HT-29 (cell line): ENCODE measurements at places on chromosomes 16 and 17.

DNA sequence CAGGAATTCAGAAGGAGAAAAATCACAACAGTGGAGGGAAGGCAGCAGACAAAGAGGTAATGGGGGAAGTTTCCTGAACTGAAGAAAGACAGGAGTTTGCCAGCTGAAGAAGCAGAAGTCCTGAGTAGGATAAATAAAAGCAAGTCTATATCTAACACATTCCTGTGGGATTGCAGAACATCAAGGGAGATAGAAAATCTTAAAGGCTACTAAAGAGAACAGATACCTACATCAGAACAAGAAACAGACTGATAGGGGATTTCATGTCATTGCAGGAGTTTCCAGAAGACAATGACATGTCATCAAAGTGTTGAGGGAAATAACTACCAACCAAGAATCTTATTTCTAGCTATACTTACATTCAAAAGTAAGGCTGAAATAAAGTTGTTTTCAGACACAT, 21.3 kb upstream of the CRYBA1 start:
- no peak for DNase-seq

DNA sequence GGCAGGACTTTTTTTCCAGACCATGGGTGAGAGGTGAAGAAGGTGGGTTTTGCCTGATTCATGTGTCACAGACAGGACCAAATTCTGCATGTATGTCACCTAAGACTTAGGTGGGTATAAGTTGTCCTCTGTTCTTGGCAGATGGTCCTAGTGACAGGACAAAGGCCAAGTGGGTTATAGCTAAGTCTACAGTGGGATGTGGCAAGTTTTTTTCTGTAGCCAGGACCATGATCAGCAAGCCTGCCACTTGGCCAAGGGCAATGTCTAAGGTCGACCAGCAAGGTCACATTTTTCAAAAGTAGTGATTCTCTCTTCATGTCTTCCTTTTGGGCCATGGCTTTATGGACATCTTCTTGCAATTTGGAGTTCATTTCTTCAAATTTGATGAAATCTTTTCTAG, 20.2 kb downstream of the ZNF267 start:
- no peak for DNase-seq

DNA sequence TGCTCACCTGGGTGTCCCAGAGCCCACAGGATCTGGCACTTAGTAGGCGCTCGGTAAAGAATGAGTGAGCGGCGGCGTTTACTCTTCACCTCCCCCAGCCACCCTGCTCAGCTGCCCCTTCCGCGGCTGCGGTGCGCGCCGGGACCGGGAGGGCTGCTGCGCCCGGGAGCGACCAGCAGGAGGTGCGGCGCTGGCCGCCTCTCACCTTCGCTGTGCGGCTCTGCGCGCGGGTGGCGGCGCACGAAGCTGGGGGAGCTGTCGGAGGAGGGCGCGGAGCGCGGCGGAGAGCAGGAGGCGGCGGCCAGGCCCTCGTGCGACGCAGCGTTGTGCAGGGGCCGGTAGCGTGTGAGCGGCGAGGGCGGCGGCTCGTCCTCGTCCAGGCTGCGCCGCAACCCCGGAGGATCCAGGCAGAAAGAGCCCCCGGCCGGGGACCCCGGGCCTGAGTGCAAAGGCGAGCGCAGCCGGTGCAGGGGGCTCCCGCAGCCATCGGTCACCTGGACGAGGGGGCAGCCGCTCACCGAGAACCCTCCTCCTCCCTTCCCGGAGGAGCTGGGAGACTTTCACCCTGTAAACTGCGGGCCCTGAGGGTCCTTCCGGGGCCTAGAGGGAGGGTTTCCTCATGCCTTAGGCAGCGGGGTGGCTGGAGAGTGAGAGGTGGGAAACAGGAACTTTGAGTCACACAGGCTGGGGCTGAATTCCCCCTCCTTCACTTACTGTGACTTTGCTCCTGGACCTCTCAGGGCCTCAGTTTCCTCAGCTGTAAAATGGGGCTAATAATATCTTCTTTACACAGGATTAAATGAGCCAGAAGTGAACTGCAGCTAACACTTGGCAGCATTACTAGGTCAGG, 12.5 kb downstream of the SAMD14 start:
- peak; percentile 65 for DNase-seq

DNA sequence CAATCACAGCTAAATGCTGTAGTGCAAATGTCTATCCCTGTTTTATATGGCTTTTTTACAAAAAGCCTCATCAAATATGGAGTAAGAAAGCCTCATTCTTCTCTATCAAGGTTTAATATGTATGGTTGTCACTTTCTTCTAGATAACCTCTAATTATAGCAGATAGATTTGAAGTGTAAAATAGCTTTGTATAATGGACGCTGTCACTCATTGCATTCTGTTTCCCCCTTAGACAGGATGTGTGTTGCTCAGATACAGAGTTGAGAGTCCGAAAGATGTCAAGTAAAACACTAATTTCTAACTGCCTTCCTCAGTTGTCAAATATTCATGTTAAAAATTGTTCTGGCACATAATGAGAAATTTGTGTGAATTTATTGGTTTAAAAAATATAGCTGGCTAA, 88.0 kb downstream of the NLK start:
- DNase-seq = no peak

- DNase-seq = no peak
Measured at GRCh38 chr16:57137043-57137442, 44.7 kb downstream of the CPNE2 start.

DNA sequence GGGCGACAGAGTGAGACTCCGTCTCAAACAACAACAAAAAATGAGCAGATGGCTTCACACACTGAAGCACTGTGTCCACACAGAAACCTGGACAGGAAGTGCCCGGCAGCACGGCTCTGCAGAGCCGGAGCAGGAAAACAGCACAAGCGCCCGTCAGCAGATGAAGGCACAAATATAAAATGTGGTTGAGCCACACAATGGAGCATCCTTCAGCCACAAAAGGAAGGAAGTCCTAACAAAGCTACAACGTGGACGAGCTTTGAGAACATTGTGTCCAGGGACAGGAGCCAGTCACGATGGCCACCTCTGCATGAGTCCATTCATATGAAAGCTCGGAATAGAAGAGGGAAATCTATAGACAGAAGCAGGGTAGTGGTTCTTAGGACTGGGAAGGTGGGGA, 15.7 kb downstream of the RHBDF2 start:
- DNase-seq = no peak

GRCh38 chr17:68198931-68199836, 48.7 kb upstream of the AMZ2 start:
- no peak for DNase-seq

DNA sequence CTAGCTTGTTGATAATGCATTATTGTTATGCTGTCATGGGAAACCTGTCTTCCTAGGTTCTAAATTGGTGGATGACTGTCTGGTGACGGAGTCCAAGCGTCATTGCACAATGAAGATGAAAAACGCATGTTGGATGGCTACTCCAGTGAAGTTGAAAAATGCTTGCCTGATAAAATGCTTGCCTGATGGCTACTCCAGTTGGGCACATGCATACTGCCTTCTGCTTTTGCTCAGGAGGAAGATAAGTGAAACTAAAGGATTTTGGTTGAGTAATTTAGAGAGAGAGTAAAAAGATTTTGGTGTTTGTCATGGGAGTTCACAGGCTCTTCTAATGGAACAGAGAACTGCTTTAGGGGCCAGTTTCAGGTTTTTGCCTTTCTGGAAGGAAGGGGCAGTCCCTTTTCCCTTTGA, 118.6 kb downstream of the PRKCA start:
- DNase-seq = no peak

GRCh38 chr16:28182183-28182582, 29.6 kb downstream of the XPO6 start:
- DNase-seq = no peak

DNA sequence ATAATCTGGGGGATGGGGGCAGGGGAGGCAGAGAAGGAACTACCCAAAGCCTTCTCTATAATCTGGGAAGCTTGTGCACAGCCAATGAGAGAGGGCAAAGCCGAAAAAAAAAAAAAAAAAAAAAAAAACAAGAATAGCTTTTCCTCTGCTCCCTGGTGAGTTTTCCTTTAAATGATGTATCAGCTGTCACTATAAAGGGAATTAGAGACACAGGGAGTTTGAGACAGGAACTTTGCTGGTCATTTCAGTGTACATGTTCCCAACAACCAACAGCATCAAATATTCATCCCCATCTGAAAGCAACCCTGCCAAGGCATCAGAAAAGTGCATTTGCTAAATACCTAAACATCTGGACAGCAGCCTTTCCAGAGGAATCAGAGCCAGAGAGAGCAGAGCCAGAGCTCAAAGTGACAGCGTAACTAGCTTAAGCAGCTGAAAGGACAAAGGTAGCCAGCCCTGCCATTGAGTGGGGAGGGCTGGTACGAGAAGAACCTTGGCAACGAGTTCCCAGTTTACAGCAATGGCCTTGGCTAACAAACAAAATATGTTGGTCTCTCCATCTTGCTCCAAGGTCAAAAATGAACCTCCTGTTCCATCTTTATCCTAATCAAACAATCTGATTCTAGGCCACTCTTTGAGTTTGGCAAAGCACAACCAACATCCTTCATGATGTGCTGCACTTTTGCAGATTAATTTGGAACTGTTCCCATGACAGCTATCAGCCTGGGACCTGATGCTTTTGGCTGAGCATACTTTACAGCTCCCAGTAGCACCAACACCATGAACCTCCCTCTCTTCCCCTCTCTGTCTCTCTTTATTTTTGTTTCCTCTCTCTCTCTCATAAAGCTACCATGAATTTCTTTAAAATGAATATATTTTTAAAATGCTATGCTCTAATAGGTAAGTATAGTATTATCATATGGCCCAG, 143.7 kb upstream of the GNAO1 start:
- DNase-seq = no peak

DNA sequence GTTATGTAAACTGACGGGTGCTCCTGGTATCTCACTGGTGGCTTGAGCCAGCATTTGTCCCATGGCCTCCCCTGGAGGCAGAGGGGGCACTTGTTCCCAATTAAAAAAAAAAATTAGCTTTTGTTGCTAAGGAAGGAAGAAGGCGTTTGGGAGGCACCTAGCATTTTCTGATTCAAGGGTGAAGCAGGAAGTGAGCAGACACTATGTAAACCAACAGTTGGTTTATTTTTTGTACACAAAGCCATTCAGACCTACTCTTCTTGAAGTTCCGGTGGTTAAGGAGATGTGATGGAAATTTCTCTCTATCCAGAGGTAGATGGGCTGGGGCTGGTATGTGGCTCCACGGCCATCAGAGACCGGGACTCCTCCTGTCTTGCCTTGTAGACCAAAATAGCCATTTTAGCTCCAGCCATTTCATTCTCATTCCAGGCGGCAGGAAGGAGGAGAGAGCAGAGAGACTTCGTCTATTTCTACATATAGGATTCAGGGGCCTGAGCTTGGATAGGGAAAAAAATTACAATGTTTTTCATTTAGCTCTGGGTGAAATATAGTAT, 103.0 kb downstream of the SNX29 start:
- DNase-seq = peak; percentile 53

- DNase-seq = peak; percentile 43
Measured at GRCh38 chr17:81511804-81512561, 616 bp downstream of the ACTG1 start.

DNA sequence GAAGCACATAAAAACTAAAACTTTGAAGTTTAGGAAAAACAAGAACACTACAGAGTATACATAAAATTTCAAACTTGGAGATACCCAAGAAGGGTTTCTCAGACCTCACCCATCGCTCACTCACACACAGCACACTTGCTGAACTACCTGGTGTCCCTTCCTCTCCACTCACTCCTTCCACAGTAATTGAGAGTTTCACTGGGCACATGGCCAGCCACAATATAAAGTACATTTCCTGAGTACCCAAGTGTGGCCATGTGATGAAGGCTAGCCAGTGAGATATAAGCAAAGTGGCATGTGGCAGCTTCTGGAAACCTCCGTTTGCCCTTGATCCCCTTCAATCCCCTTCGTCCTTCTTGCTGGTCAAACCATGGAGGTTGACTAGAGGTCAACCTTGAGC, 11.9 kb downstream of the TOX3 start:
- DNase-seq = no peak

DNA sequence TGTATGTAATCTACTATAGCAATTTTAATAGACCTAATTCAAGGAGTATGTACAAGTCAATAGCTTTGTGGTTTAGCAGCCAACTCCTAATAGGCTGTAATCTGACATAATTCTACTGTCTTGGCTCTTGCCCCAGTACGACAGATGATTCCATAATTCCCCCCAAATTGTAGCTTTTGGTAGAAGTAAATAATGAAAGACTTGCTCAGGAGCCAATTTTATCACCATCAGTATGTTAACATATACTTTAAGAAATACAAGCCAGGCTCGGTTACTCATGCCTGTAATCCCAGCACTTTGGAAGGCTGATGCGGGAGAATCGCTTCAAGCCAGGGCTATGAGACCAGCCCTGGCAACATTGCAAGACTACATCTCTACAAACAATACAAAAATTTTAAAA, 53.9 kb downstream of the AP2B1 start:
- DNase-seq = no peak

DNA sequence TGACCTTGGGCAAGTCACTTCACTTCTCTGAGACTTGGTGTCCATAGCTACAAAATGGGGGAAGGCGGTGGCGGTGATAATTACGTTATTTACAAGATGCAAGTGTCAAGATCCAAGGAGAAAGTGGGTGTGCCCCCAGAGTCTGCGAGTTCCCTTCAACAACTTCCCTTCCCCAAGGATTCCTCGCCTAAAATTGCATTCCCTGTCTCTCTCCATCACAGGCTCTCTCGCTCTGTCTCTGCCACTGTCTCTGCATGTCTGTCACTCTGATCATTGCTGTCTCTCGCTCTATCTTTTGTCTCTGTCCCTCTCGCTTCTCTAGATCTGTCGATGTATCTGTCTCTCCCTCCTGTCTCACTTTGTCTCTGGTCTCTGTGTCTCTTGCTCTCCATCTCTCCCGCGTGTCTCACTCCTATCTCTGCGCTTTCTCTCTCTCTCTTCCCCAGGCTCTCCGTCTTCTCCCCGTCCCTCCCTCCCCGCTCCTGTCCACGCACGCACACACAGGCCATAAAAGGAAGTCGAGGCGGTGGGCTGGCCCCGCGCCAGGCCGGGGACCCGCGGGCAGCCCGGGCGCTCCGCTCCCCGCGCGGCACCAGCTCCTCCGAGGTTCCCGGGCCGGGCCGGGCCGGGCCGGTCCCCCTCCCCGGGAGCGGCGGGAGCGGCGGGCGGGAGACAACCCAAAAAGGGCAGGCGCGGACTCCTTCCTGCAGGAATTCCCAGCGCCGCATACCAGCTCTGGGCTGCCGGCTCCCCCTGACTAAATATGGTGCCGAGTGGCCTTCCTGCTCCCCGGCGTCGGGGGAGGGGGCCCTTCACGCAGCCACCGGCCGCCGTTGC, 1.1 kb upstream of the MYH11 start:
- DNase-seq = no peak

GRCh38 chr17:79298799-79299198, 224.2 kb downstream of the ENGASE start:
- no peak for DNase-seq

DNA sequence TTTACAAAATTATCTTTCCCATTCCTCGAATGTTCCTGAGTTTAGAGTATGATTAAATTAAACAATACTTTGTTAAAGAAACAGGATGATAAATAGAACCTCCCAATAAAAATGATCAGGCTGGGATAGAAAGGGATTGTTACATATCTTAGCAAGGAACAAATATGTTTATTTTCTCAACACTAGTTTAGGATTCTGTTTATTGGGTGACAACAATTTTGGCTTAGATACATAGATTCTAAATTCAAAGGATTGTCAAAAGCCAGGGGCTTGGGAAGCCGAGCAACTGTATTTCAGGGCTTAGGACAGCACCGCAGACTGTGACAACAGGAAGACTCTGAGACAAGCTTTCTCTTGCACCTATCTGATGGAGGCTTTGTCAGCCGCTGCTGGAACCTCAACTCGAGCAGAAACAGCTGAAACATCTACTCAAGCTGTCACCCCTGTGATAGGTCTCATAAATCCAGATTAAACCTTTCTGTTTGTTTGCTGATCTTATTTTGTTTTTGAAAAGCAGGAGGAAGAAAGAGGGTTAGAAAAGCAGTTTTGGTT, 562.8 kb upstream of the ZFHX3 start:
- DNase-seq = no peak

GRCh38 chr17:45361976-45362375, 45.2 kb upstream of the MAP3K14 start:
- DNase-seq = no peak
